ENCODE measurements at places on chromosomes 13 and 19.

DNA sequence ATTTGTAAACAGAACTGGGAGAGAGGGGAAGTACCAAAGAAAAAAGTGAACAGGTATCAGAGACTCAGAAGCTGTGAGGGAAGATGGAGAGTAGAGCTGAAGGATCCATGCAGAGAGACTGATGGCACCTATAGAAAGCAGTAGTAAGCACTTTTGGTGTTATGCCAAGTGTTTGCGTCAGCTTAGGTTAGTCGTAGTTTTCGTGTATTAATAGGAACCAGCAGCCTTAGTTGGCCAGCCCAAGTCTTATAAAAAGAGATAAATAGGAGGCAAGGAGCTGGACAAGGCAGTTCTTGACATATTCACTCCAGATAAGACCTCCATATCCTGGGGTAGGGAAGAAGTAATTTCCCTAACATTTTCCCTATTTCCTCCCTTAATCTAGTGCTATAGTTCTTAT lies 214.2 kb downstream of the OXGR1 start:
- H3K27ac ChIP-seq = no peak overlapping the region
- no peak for DNase-seq
- no peak overlapping the region for H3K4me3 ChIP-seq
- H3K27me3 ChIP-seq = no peaks in the 10 kb centered on the region
- no peaks in the 10 kb centered on the region for H3K36me3 ChIP-seq

GRCh38 chr19:35663981-35664380 lies 2.3 kb upstream of the UPK1A start:
- no peaks in the 10 kb centered on the region for H3K27me3 ChIP-seq
- H3K27ac ChIP-seq = no peak overlapping the region
- H3K36me3 ChIP-seq = peaks cover 54% of the 10 kb centered on the region
- no peak overlapping the region for H3K4me3 ChIP-seq
- DNase-seq = no peak

- no peak overlapping the region for H3K27ac ChIP-seq
- no peaks in the 10 kb centered on the region for H3K27me3 ChIP-seq
- no peak overlapping the region for H3K4me3 ChIP-seq
- no peaks in the 10 kb centered on the region for H3K4me1 ChIP-seq
Observed at GRCh38 chr13:94683409-94683808, 28.9 kb downstream of the SOX21 start.

- no peak overlapping the region for H3K4me3 ChIP-seq
- DNase-seq = no peak
Observed at GRCh38 chr19:49551531-49551930, 23.7 kb downstream of the RCN3 start.

GRCh38 chr13:36362914-36363313 lies 16.7 kb upstream of the SPART start:
- DNase-seq = no peak
- H3K4me1 ChIP-seq = no peaks in the 10 kb centered on the region
- H3K36me3 ChIP-seq = no peaks in the 10 kb centered on the region
- no peaks in the 10 kb centered on the region for H3K27me3 ChIP-seq
- H3K27ac ChIP-seq = no peak overlapping the region

GRCh38 chr19:2721570-2722540 lies 683 bp upstream of the DIRAS1 start:
- H3K4me1 ChIP-seq = peaks cover 20% of the 10 kb centered on the region
- no peaks in the 10 kb centered on the region for H3K36me3 ChIP-seq
- H3K27ac ChIP-seq = no peak overlapping the region
- H3K27me3 ChIP-seq = peaks cover 3% of the 10 kb centered on the region
- H3K4me3 ChIP-seq = peak overlapping the region; percentile 49

GRCh38 chr19:11195681-11196080 lies 1.7 kb downstream of the KANK2 start:
- H3K27me3 ChIP-seq = no peaks in the 10 kb centered on the region
- no peaks in the 10 kb centered on the region for H3K36me3 ChIP-seq
- H3K4me3 ChIP-seq = no peak overlapping the region
- no peak for DNase-seq
- H3K27ac ChIP-seq = no peak overlapping the region

GRCh38 chr13:98273067-98273823 lies 96.2 kb upstream of the RNF113B start:
- no peak overlapping the region for H3K4me3 ChIP-seq
- H3K4me1 ChIP-seq = no peaks in the 10 kb centered on the region
- H3K27me3 ChIP-seq = peaks cover 6% of the 10 kb centered on the region
- no peak for DNase-seq
- H3K27ac ChIP-seq = no peak overlapping the region

DNA sequence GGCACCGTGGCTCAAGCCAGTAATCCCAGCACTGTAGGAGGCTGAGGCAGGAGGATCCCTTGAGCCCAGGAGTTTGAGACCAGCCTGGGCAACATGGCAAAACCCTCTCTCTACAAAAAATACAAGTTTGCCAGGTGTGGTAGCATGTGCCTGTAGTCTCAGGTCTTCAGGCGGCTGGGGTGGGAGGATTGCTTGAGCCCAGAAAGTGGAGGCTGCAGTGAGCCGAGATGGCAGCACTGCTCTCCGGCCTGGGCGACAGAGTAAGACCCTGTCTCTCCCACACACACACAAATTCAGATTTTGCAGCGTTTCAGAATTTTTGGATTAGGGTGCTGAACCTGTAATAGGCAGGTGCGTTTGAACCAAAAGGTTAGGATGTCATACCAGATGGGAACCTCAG lies 2.2 kb downstream of the RPS11 start:
- H3K27ac ChIP-seq = peak overlapping the region; percentile 92
- H3K4me3 ChIP-seq = peak overlapping the region; percentile 92
- H3K27me3 ChIP-seq = no peaks in the 10 kb centered on the region

- H3K36me3 ChIP-seq = peaks cover 15% of the 10 kb centered on the region
- H3K27me3 ChIP-seq = no peaks in the 10 kb centered on the region
- H3K27ac ChIP-seq = no peak overlapping the region
- H3K4me1 ChIP-seq = peaks cover 62% of the 10 kb centered on the region
Observed at GRCh38 chr19:16384688-16385087, 60.1 kb downstream of the KLF2 start.

DNA sequence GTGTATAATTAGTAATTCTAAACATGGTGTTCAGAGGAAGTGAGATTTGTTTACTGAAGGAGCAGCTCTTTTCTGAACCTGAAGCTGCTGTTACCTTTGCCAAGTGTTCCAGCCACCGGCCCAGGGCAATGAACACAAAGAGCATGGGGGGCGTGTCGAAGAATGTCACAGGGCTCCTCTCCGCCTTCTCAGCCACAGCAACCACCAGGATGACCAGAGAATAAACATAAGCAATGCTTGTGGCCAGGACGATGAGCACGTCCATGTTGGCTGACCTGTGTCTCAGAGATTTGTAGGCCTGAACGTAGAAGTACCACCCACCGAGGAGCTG lies 53.1 kb downstream of the ATP7B start:
- H3K27ac ChIP-seq = no peak overlapping the region
- DNase-seq = no peak
- no peak overlapping the region for H3K4me3 ChIP-seq
- H3K27me3 ChIP-seq = peaks cover 17% of the 10 kb centered on the region
- H3K4me1 ChIP-seq = peaks cover 20% of the 10 kb centered on the region

- no peaks in the 10 kb centered on the region for H3K27me3 ChIP-seq
- no peak overlapping the region for H3K4me3 ChIP-seq
Observed at GRCh38 chr13:105345730-105346129, 1189.7 kb downstream of the EFNB2 start.

GRCh38 chr13:68982961-68983619 lies 1124.5 kb upstream of the ATXN8OS start:
- no peaks in the 10 kb centered on the region for H3K4me1 ChIP-seq
- no peak for DNase-seq
- no peak overlapping the region for H3K4me3 ChIP-seq
- no peak overlapping the region for H3K27ac ChIP-seq

GRCh38 chr13:23828866-23829265 lies 60.3 kb downstream of the MIPEP start:
- H3K4me3 ChIP-seq = no peak overlapping the region
- no peak overlapping the region for H3K27ac ChIP-seq
- no peaks in the 10 kb centered on the region for H3K4me1 ChIP-seq
- H3K36me3 ChIP-seq = no peaks in the 10 kb centered on the region
- no peaks in the 10 kb centered on the region for H3K27me3 ChIP-seq
- DNase-seq = no peak

- DNase-seq = no peak
- H3K27me3 ChIP-seq = no peaks in the 10 kb centered on the region
- H3K4me1 ChIP-seq = no peaks in the 10 kb centered on the region
- H3K27ac ChIP-seq = no peak overlapping the region
- no peak overlapping the region for H3K4me3 ChIP-seq
- H3K36me3 ChIP-seq = no peaks in the 10 kb centered on the region
Observed at GRCh38 chr13:76035711-76036110, 399.6 kb downstream of the LMO7 start.

GRCh38 chr13:50235604-50236342 lies 220.5 kb downstream of the KCNRG start:
- H3K27me3 ChIP-seq = no peaks in the 10 kb centered on the region
- H3K27ac ChIP-seq = peak overlapping the region; percentile 70
- no peaks in the 10 kb centered on the region for H3K36me3 ChIP-seq
- peak overlapping the region; percentile 32 for H3K4me3 ChIP-seq

DNA sequence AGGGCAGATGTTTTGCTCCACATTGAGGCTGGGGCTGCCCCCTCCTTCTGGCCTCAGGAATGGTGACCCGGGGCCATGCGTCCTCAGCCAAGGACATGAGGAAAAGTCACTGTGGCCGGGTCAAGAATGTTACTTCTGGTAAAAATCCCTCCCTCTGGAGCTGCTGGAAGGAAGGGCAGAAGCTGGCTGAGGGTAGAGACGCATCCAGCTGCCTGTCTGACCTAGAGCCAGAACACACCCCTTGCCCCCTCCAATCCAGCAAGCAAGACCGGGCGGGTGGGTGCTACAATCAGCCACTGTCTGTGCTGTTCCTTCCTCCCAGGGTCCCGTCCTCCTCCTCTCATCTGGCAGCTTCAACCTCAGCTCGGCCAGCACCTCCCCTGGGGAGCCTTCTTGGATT lies 59.0 kb downstream of the PTPRS start:
- H3K4me3 ChIP-seq = no peak overlapping the region
- no peaks in the 10 kb centered on the region for H3K4me1 ChIP-seq
- H3K36me3 ChIP-seq = no peaks in the 10 kb centered on the region
- no peak overlapping the region for H3K27ac ChIP-seq

DNA sequence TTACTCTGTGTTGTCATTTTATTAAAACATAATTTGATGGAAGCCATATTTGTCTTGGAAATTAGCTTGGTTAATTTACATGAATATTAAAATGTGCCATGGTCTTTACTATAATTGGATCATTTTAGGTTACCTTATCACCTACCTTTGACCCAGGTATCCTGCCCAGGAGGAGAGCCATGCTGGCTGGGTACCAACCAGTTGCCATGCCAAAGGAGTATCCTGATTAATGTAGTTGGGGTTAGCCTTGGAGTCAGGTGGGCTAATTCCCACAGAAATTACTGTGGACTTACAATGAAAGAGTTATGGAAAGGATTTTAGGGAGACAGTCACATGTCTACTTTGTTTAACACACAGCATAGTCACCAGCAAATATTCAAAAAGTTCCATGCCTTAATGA lies 32.0 kb downstream of the NDFIP2 start:
- H3K36me3 ChIP-seq = no peaks in the 10 kb centered on the region
- H3K27me3 ChIP-seq = no peaks in the 10 kb centered on the region
- H3K27ac ChIP-seq = no peak overlapping the region
- no peak for DNase-seq
- H3K4me1 ChIP-seq = no peaks in the 10 kb centered on the region

- H3K36me3 ChIP-seq = peaks cover 8% of the 10 kb centered on the region
- H3K4me1 ChIP-seq = no peaks in the 10 kb centered on the region
- H3K27ac ChIP-seq = no peak overlapping the region
- no peak overlapping the region for H3K4me3 ChIP-seq
Observed at GRCh38 chr13:41774605-41775218, 186.2 kb downstream of the VWA8 start.

GRCh38 chr19:7497292-7497691 lies 8.5 kb upstream of the PEX11G start:
- no peaks in the 10 kb centered on the region for H3K36me3 ChIP-seq
- H3K4me3 ChIP-seq = no peak overlapping the region
- H3K27me3 ChIP-seq = peaks cover 55% of the 10 kb centered on the region

GRCh38 chr13:25678398-25678797 lies 306.6 kb downstream of the ATP8A2 start:
- H3K4me3 ChIP-seq = no peak overlapping the region
- peak; percentile 2 for DNase-seq

DNA sequence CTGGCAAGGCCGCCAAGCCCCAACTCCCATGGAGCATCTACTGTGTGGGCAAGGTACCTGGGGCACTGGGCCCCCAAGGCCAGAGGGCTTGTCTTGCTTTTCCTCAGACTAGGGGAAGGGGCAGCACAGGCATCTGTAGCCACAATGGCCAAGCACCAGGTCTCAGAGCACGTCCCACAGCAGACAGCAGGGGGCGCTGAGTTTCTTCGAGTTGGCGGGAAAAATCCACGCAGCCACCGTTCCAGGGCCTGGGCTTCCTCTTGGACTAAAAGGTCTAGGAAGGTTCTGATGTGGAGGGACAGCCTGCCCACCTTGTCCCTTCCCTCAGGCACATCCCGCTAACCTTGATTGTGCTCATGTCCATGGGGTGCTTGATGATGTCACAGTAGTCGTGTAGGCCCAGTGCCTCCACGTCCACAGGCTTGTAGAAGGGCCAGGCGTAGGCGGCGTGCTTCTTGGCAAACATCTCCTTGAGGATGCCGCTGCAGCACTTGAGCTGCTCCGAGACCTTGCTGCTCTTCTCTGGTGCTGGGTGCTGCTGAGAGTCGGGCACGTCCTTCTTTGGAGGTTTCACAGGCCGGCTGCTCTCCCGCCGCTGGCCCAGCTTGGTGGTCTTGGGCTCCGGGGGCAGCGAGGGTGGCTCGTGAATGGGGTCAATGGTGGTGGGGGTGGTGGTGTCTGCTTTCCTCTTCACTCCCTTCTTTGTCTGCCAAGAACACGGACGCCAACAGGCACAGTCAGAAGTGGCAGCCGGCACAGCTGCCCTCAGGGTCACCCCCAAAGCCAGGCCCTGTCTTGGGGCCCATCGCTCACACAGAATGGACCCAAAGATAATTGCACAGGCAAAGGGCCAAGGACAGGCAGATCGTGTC lies 32.0 kb upstream of the EPHX3 start:
- H3K27ac ChIP-seq = no peak overlapping the region
- peaks cover 12% of the 10 kb centered on the region for H3K36me3 ChIP-seq
- peak; percentile 59 for DNase-seq
- H3K27me3 ChIP-seq = no peaks in the 10 kb centered on the region

DNA sequence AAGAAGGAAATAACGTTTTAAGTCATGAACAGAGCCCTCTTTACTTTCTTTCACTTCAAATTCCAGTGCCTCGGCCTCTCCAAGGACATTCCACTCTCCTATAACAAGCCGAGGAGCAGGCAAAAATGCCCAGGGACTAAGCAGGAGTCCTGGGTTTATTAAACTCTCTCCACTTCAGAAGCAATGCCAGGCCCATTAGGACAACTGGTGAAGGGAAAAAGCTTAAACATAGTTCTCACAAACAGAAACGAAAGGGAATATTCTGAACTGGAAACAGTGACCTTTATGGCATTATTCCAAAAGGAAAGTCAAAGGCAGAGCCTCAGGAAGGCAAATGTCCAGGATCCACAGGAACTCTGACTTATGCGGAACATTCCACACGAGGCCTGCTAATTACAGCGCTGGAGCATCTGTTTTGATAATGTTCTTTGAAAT lies 30.9 kb upstream of the MED4 start:
- no peaks in the 10 kb centered on the region for H3K36me3 ChIP-seq
- H3K4me3 ChIP-seq = no peak overlapping the region
- DNase-seq = no peak
- no peaks in the 10 kb centered on the region for H3K27me3 ChIP-seq

GRCh38 chr19:3359919-3360420 lies 6.4 kb upstream of the NFIC start:
- peaks cover 2% of the 10 kb centered on the region for H3K27me3 ChIP-seq
- H3K4me1 ChIP-seq = peaks cover 43% of the 10 kb centered on the region
- H3K27ac ChIP-seq = no peak overlapping the region
- peak; percentile 17 for DNase-seq
- H3K4me3 ChIP-seq = peak overlapping the region; percentile 82

Measured in T-cell (primary cell).